ENCODE measurements at places on chromosomes 4 and X. TPM values are rescaled to one million over a fixed set of nuclear protein-coding genes. Genes with fewer than 3 reads are reported as not detected.
A peak's percentile ranks its signal among the peaks of the same experiment; 100 is the strongest.

The FDCSP gene
- total RNA-seq: not detected

GRCh38 chrX:108396188-108396891, 41.9 kb downstream of the COL4A6 start:
- no peak for DNase-seq

DNA sequence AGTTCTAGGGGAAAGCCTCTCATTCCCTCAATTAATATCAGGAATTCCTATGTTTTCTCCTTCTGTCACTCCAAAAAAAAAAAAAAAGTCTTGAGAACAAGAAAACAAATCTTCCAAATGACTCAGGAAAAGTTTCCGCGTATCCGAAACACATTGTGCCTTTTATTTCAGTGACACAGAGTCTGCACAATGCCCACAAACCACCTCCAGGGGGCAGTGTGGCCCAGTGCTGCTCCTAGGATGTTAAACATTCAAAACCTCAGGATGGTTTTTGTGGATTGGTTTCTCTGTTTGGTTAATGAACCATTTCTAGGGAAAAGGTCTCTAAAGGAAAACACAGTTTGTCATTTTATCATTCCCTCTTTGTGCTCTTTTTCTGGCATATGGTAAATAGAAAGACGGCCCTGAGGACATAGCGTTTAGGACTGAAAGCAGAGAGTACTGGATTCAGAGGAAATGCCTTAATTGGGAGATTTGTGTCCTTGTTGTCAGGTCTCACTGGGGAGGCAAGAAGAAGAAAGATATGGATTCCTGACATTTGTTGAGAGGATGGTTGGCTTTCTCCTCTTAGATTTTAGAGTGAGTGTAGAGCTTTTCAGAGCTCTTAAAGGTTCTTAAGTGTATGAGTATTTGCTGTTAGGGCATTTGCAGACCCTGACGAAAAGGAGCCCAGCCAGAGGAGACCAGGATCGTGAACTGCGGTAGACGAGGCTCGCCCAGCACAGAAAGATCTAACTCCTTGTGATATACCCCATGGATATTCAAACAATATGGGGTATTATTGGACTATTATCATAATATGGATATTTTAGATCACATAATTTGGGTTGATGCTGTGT, 65.7 kb upstream of the MAP9 start:
- peak; percentile 91 for DNase-seq

- DNase-seq: no peak
Observed at GRCh38 chr4:70671091-70671490, 4.8 kb upstream of the JCHAIN start.

- DNase-seq: no peak
Observed at GRCh38 chr4:51830156-51830720, 12.7 kb upstream of the DCUN1D4 start.

The SRPX2 gene
- 9.5 TPM for total RNA-seq

- no peak for DNase-seq
Observed at GRCh38 chr4:25792200-25792791, 70.5 kb downstream of the SEL1L3 start.

The ADGRG2 gene
- 0.17 TPM for total RNA-seq

GRCh38 chr4:153804722-153805121, 15.8 kb upstream of the SFRP2 start:
- no peak for DNase-seq

The HSD17B10 gene
- total RNA-seq: 102 TPM

The FGB gene
- total RNA-seq: not detected

DNA sequence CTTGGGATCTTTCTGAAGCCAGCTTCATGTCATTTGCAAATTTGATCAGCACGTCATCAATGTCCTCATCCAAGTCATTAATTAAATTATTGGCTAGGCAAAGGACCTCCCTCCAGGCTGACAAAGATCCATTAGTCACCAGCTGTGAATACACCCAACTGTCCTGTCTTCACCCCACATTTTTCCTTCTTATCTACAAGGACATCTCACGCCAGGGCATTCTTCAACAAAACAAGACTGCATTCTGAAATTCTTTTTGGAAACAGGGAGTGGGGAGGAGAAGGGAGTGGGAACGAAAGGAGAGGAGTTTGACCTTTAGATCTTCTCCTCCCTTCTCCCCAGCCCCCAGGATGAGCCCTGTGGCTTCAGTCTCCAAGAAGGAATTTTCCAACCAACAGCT, 32.7 kb downstream of the NLGN3 start:
- DNase-seq: no peak

- DNase-seq: no peak
Observed at GRCh38 chrX:15043538-15043937, 170.3 kb downstream of the MOSPD2 start.

DNA sequence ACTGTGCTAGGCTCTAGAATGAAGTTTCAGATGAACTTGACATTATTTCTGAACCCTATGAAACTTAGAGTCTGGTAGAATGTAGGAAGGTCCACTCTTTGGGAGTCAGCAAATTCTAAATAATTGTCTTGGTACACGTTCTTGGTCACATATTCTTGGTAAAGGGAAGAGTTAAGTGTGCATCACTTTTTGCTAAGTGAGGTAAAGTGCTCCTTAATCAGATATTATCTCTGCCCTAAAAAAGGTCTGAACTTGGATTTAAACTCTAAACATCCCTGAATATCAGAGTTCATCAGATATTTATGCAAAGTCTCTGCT, 7.2 kb downstream of the OCIAD2 start:
- no peak for DNase-seq

Measured in left ventricle myocardium superior (tissue), 1 donor.